Stromal cell of bone marrow (primary cell): ENCODE measurements at places on chromosomes 3 and 15.
A peak's percentile ranks its signal among the peaks of the same experiment; 100 is the strongest.

GRCh38 chr15:45780352-45780751 is 145.5 kb downstream of the SQOR start:
- no peak for DNase-seq

- DNase-seq = no peak
These were observed 316.3 kb upstream of the NECTIN3 start for GRCh38 chr3:110755345-110755744.

GRCh38 chr15:77580996-77581682 is 51.6 kb downstream of the LINGO1 start:
- DNase-seq = no peak

DNA sequence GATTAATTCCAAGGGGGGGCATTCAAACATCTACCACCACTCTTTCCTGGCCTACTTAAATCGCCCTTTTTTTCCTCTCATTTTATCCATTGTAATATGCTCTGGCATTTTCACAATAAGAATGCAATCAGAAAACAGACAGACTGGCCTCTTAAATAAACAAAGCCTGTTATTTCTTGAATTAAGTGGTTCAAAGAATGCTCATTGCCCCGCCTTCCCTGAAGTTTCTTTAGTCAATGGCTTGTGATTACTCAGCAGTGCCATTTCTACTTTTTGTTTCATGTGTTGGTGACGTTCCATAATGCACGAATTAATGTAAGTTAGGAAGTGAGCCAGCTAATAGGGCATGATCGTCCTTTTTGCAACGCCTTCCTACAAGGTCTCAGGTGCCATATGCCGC is 68.0 kb downstream of the FBN1 start:
- no peak for DNase-seq

DNA sequence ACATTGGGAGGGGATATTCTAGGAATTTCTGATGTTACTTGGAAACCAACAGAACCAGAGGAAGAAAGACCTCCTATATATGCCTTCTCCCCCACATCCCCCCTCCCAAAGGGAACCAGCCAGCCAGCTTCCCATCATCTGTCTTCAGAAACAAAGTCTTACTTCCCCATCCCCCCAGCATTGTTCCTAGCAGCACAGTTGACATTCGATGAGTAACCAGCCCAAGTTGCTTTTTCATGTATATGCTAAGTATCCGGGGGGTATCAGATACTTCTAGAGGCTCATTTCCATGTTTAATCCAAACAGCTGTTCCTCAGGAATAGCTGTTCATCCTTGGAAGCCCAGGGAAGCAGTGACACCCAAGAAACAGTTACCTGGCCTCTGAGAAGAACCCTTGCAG is 16.0 kb downstream of the RMDN3 start:
- no peak for DNase-seq

DNA sequence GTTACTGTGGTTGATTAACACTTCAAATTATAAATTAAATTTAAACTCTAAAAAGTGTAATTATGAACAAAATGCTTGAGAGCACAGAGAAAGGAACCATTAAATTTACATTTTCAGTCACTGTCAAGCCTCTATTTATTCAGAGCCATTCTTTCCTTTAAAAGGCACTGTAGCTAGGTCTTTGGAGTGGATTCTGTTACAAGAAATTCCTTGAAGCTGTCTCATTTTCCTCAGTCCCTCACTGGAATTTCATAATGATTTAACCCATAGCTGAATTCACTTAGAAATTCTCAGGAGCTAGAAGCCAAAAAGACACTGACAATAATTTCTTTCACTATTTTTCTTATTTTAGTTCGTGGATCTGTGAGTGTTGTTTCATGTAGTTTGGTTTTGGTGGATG is 81.2 kb upstream of the TCF12 start:
- DNase-seq = no peak

- no peak for DNase-seq
These were observed 9.8 kb upstream of the LRRC34 start for GRCh38 chr3:169822540-169822939.

DNA sequence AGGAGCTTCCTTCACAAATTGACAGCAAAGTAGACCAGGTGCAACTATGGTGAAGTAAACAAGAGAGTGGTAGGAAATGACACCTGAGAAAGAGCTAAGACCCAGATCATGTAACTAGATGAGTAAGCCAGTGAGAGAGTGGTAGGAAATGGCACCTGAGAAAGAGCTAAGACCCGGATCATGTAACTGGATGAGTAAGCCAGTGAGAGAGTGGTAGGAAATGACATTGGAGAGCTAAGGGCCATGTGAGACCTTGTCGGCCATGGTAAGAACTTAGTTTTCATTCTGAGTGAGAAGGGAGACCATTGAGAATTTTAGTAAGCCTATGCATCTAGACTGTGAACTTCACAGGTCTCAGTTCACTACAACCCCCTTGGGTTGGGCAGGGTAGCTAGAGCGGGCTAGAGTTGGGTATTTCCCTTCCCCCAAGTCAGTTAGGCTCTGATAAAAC is 5.4 kb upstream of the SENP7 start:
- no peak for DNase-seq

DNA sequence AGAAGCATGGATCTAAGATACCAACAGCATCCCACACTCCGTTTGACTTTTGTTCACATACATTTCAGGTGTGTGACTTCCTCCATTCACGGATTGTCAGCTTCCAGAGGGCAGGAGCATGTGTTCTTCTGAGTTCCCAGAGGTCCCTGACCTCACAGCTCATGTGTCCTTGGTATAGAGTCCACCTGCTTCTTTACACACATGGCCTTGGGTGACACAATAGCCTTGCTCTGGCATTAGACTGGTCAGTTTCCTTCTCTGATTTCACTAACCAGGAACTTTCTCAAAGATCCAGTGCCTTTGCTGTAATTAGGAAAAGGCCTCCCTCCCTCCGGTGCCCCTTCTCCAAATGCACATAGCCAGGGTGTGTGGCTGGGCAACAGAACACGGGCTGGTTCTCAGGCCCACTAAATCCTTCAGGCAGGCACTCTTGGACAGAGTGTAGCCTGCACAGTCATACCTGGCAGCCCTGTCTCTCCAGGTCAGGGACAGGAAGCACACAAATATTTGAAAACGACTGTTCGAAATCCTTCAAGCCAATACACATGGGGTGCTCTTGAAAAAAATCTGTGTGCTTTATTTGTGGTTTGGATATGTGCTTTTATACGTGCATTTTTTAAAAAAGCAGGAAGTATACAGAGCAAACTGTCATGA is 81.1 kb downstream of the TRIM42 start:
- DNase-seq = no peak

GRCh38 chr15:22933641-22934061 is 46.5 kb downstream of the CYFIP1 start:
- no peak for DNase-seq

GRCh38 chr3:13745636-13746035 is 134.2 kb downstream of the WNT7A start:
- DNase-seq = no peak

DNA sequence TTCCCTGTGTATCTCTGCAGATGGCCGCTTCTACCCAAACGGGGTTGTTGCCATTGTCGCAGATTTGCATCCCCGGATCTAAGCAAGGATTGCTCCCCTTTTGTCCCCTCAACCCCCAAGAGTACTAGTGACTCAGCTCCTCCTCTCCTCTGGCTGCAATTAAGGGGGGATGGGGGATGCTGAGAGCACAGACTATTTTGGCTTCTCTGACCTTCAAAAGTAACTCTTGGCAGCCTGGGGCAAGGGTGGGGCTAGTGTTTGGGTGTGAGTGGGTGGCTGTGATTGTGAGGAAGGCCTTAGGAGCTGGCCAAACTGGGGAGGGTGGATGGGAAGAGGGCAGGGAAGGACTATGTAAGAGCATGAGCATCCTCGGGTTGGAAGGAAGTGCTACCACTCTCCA is 1.2 kb upstream of the MAP1A start:
- DNase-seq = peak; percentile 71

GRCh38 chr15:43125100-43125661 is 8.2 kb upstream of the TMEM62 start:
- no peak for DNase-seq

- DNase-seq = peak; percentile 15
These were observed 357.4 kb downstream of the TBL1XR1 start for GRCh38 chr3:176839901-176840300.

DNA sequence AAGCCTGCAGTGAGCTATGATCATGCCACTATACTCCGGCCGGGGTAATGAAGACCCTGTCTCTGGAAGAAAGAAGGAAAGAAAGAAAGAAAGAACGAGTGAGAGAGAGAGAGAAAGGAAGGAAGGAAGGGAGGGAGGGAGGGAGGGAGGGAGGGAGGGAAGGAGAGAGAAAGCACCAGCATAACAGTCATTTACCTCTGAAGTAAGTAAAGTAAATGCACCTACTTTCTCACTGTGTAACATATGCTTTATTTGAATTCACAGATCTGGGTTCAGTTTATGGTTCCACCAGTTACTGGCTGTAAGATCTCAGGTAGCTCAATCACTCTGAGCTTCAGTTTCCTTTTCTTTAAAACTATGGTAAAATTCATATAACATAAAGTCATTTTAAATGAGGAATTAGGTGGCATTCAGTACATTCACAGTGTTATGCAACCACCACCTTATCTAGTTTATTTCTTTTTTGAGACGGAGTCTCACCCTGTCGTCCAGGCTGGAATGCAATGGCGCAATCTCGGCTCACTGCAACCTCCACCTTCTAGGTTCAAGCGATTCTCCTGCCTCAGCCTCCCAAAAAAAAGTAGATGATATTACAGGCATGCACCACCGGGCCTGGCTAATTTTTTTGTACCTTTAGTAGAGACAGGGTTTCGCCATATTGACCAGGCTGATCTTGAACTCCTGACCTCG is 16.1 kb upstream of the RAD54L2 start:
- DNase-seq = no peak

- no peak for DNase-seq
These were observed 466.4 kb downstream of the DIPK2A start for GRCh38 chr3:144437989-144438388.

GRCh38 chr3:170137986-170138385 is 43.5 kb downstream of the PHC3 start:
- no peak for DNase-seq

DNA sequence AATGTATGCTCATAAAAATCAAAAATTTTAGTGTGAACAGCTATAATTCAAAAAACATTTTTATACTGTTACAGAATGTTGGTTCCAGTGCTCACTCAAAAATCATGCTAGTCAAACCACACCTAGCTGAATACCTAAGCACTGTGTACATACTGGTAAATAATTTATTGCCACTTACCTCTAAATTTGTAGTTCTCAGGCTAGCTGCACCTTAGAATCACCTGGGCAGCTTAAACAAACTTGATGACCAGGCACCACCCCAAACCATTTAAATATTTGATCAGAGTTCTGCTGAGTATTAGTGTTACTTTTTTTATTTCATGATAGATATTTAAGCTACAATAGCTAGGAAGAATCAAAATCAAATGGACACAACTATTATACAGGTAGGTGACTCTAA is 32.3 kb upstream of the TMCO5A start:
- DNase-seq = no peak

GRCh38 chr15:93308026-93308690 is 219.1 kb upstream of the RGMA start:
- no peak for DNase-seq

DNA sequence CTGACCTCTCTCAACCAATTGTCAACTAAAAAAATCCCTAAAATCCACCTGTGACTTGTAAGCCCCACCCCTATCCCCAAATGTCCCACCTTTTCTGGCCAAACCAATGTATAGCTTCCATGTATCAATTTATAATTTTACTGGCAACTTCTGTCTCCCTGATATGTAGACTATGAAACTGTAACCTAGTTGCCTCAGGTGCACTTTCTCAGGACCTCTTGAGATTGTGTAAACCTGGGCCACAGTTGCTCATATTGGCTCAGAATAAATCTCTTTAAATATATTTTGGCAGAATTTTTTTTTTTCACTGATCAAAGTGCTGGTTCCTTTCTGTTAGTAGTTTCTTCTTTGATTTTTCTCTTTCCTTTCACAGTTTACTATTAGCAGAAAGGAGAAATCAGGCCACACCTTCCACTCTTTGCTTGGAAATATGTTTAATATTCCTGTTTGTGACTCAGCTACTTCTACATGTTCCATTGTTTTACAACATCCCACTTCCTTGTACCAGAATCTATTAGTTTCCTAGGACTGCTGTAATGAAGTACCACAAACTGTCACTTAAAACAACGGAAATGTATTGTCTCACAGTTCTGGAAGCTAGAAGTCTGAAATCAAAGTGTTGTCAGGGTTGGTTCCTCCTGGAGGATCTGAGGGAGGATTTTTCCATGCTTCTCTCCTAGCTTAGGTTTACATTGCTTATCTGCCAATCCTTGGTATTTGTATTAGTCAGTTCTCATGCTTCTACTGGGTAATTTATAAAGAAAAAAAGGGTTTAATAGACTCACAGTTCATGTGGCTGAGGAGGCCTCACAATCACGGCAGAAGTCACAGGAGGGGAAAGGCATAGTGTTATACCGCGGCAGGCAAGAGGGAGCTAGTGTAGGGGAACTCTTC is 801.2 kb upstream of the ARPP21 start:
- DNase-seq = no peak

DNA sequence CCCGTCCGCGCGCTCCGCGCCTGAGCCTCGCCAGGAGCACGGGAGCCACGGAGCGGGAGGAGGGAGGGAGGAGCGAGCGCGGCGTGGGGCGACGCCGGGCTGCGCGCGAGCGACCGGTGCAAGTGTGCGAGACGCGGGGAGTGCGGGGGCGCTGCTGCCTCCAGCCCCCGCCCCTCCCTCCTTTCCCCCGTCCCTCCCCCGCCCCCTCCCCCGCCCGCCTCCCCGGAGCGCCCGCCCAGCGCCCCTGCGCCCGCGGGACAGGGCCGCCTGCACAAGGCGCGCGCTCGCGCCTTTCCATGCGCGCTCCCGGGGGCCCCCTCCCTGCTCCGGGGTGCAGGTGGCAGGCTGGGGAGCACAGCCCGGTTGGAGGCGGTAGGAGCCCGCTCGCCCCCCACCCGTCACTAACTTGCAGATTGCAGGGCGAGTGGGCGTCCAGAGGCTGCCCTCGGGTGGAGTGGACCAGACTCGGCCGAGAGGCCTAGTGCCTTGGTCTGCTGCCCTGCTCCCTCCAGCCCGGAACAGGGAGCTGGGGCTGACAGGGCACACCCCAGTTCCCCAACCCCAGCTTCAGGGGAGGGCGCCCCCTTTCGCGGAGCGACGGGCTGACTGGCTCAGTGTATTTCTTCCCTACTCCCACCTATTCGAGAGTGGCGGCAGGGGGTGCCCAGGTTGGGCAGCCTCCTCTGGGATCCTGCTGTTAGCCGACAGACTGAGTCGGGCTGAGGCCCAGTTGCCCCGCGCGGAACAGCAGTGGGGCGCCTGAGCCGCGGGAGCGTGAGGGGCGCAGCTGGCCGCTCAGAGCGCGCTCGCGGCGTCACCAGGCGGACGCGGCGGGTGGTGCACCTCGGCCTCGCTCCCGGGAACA is at the start of gene WNT7A:
WNT7A (minus strand) TSS at position 126 of the 865 bp plus-strand sequence. CDS start 255 bp downstream, outside the sequence.
- no peak for DNase-seq

DNA sequence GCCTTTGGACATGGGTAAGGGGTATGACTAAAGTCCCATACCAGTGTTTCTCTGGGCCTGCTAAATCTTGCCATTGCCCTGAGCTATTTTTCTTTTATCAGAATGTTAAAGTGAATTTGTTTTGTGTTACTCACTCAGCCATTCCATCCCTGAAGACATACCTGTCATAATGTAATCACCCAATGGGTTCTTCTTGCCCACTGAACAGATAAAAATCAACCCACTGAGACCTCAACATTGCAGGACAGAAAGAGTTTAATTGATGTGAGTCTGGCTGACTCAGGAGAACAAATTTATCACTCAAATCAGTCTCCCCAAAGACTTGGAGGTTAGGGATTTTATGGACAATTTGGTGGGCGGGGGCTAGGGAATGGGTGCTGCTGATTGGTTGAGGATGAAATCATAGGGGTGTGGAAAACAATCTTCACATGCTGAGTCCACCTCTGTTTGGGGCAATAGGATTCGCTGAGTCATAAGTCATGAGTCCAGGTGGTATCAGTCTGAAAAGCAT is 47.4 kb downstream of the ILDR1 start:
- DNase-seq = no peak
